ENCODE measurements at places on chromosomes 12 and 14.

DNA sequence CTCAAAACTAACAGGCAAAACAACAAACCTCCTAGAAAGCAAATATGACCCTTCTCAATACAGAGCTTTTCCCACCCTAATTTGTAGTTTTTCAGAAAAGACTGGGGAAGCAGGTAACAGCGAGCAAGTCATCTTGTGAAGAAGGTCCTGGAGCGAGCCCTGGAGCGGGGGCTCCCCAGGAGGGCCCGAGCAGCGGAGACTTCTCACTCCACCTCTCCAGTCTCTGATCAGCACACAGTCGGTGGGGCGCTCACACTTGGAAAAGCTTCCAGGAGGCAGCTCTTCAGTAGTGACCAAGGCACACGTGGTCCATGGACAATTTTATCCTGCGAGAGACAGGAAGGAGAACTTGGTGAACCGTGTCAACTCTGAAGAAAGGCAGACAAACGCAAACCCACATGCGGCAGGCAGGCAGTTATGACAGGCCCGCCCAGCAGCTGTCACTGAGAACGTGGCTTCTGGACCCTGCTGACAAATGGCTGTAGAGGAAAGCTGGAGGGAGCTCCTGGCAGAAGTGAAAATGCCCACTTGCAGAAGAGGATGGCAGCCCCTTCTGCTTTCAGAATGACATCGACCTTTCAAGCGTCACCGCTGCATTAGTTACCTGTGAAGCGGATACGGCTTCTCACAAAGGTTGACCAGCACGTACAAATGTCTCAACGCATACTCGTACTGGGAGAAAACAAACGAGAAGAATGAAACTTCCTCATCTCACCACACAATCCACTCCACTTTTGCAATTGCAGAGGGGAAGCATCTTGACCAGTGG is 44.2 kb downstream of the LGMN start:
- DNase-seq, result no peak

GRCh38 chr14:81331229-81332021 is 68.7 kb downstream of the STON2 start:
- DNase-seq, result no peak

DNA sequence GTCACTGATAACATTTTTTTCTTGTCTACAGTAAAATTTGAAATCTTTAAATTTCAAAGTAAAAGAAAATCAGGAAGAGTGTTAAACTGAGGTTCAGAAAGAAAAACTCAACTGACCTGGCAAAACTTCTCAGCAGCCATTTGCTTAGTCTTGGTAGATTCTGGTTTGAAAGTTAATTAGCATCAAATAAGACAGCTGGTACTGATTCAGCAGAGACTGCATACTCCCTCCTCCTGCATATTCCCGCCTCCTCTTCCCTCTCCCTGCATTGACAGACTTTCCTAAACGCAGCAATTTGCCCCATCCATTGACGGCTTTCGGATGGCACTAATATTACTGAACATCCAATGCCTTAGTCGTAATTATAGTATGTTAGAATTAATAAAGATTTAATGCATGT is 520.8 kb downstream of the FLRT2 start:
- DNase-seq, result no peak

DNA sequence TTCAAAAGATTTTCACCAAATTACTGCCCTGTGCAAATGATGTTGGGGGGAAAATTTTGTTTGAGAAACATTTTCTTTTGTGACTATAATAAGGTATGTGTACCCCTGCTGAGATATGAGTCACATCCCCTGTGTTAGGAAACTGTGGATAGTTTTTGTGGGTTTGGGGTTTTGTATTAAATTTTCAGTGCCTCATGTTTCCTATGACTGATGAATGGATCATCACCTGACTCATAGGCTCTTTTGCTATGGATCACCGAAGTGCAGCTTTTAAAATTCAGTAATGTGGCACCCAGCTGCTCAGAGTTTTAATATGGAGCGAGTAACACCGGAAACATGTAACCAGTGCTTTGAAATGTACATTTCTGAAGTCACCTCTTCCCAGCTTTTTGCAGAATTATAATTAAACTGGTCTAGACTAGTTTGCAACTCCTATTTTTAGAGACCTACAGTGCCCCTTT is 167.4 kb upstream of the HMGA2 start:
- DNase-seq, result no peak

DNA sequence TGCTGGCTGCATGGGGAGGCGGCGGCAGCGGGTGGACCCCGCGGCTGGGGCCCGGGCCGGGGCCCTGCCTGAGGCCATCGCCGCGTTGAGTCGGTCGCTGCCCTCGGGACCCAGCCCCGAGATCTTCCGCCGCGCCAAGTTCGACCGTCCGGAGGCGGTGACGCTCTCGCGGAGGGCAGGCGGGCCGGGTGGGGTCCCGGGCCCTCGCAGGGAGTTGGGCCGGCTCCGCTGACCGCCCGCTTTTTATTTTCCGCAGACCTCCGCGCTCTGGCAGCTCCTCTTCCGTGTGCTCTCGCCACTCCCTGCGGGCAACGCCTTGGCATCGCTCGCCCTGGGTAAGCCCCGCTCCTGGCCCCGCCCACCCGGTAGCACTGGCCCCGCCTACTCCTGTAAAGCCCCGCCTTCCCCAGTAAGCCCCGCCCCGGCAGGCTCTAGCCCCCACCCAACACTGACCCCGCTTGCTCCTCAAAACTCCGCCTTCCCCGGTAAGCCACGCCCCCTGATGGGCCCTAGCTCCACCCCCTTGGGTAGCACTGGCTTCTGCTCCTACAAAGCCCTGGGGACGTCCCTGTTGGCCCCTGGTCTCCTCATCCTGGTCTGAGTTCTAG is 424 bp downstream of the TEDC1 start:
- peak; percentile 73 for DNase-seq

GRCh38 chr14:21072031-21072473 is 1.9 kb downstream of the ARHGEF40 start:
- DNase-seq, result no peak

- no peak for DNase-seq
These were observed 96.2 kb downstream of the FIGNL2 start for GRCh38 chr12:51752234-51752889.

GRCh38 chr12:123713823-123714585 is 1.9 kb downstream of the ATP6V0A2 start:
- peak; percentile 21 for DNase-seq

DNA sequence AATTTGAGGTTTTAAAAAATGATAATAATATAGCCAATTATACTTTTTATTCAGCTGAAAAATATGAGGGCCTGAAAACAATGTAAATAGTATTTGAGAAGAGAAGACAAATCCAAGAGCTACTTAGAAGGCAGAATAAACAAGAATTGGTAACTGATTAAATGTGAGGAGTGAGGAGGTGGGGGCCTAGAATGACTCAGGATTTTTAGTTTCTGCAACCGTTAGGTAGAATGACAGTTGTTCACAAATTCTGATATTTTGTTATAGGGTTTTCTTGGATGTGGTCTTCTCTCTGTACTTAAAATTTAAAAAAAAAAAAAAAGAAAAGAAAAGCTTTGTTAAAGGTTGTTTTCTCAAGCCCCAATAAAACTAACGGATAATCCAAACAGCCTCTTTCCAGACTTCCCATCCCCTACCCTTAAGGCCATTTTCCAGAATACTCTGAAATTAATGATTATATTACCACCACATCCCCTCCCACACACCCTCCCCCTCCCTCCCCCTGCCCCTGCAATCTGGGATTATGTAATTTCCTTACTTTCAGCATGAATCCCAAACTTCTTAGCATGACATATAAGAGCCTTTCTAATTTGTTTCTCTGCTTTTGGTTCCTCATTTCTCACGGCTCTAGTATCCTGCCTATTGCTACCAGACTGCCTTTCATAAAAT is 50.4 kb downstream of the LRP6 start:
- no peak for DNase-seq

DNA sequence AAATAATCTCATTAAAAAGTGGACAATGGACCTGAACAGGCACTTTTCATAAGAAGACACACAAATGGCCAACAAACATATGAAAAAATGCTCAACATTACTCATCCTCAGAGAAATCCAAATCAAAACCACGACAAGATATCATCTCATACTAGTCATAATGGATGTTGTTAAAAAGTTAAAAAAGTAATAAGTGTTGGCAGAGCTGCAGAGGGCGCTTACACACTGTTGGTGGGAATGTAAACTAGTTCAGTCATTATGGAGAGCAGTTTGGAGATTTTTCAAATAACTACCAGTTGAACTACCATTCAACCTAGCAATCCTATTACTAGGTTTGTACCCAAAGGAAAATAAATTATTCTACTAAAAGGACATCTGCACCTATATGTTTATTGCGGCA is 47.2 kb downstream of the FOXG1 start:
- DNase-seq, result no peak

All from CD4-positive, alpha-beta T cell treated with Interleukin-6 for 4 hours (primary cell).